ENCODE measurements at places on chromosomes 1 and 21.
A peak's percentile ranks its signal among the peaks of the same experiment; 100 is the strongest.

DNA sequence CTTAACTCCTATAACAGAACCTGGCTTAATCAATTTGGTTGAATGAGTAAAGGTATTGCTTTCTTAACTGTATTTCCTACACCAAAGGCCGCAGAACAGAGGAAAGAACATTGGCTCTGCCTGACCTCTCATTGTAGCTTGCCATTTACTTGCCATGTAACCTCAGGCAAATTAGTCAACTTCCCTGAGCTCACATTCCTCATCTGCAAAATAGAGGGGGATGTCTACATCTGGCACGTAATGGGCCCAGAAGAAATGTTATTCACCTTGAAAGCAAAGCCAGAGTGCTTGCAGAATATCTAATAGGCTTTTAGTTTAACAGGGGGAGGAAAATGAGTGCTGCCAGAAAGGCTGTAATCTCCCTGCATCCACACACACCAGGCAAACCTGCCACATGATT lies 44.3 kb downstream of the LAMC2 start:
- DNase-seq: no peak

- DNase-seq: no peak
Observed at GRCh38 chr1:158675563-158676323, 10.8 kb downstream of the SPTA1 start.

GRCh38 chr1:76583235-76583868 lies 283.9 kb upstream of the ST6GALNAC5 start:
- DNase-seq: no peak

DNA sequence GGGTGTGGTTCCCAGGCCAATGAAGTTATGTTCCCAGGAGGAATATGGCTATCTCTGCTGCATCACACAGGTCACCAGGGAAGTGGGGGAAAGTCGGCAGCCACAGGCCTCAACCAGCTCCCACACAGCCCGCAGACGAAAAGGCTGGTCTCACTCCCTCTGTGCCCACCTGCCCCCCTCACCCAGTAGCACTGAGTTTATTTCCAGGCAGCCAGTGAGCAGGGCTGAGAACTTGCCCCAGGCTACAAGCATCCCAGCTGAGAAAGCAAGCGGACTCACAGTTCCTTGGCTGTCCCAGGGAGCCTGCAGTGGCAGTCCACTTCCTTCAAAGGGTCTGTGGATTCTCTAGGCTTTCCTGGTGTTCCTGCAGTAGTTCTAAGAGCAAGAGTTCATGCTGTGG lies 68.9 kb downstream of the SLC5A9 start:
- no peak for DNase-seq

DNA sequence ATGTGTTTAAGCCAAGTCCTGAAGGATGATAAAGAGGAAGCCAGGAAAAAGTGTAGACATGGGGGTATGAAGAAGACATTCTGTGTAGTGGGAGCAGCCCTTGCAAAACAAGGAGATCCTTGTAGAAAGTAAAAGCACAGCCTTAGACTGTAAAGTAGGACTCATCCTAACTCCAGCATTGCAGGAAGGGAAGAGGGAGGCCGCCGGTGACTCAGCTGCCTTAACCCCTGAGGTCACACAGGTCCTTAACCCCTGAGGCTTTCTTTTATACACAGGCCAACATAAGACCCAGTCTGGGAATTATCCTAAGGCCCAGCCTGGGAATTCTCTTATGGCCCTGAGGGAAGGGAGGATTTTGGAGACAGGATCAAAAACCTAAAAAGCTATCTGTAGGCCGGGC lies 18.0 kb downstream of the PGM1 start:
- DNase-seq: no peak

DNA sequence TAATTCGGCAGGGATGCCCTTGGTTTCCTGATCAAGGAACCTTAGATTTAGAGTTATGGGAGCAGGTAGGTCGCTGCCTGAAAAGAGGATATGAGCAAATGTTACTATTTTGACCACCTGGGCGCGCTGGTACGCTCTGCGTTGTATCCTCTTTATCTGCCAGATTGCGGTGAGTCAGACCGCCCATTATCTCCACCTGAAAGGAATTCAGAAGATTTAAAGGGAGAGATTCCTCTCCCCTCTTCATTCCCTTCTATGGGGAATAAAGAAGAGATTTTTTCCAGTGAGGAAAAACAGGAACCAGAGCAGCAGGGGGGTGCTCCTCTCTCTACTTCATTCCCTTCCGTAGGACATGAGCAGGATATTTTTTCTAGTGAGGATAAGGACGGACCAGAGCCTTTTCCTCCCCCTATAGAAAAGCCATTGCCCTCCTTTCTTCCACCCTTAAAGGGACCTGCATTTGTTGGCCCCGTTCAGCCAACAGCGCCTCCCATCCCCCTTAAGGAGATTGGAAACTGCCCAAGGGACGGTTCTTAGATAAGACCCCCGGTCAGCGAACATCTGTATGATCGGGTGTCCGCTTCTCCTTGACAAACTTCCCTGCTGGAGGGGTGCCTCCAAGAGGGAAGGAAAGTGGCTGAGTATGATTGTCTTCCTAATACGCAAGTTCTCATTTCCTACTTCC lies 34.1 kb downstream of the CLCA1 start:
- DNase-seq: no peak

DNA sequence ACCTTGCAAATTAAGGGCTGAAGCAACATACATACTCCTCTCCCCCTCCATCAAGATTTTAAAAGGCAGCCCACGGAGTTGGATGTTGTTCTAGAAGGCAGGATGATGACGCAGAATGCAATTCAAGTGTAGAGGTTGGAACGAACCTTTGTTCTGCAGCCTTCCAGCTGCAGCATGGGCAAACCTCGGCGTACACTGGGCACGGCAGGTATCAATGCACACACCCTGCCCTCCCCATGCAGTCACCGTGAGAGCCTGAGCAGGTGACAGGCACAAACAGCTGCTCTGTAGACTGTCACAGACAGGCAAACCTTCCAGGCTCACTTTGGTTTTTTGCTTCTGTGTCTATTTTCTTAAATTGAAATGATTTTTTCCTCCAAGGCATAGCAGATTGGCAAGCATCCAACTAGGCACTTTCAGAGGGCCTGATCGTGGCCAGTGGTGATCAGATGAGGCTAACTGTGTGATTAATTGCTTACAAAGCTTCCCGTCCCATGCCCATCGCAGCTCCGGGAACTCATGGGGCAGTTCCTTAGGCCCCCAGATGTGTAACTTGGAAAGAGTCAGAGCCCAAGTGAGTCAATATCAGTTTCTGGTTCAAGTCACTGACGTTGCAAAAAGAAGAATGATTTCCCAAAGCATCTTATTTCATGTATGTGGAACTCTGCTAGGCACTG lies 82.3 kb downstream of the ITPKB start:
- peak; percentile 86 for DNase-seq

- DNase-seq: no peak
Observed at GRCh38 chr1:147851149-147851548, 51.4 kb upstream of the GJA8 start.

- DNase-seq: no peak
Observed at GRCh38 chr1:182340233-182341058, 51.1 kb downstream of the GLUL start.

DNA sequence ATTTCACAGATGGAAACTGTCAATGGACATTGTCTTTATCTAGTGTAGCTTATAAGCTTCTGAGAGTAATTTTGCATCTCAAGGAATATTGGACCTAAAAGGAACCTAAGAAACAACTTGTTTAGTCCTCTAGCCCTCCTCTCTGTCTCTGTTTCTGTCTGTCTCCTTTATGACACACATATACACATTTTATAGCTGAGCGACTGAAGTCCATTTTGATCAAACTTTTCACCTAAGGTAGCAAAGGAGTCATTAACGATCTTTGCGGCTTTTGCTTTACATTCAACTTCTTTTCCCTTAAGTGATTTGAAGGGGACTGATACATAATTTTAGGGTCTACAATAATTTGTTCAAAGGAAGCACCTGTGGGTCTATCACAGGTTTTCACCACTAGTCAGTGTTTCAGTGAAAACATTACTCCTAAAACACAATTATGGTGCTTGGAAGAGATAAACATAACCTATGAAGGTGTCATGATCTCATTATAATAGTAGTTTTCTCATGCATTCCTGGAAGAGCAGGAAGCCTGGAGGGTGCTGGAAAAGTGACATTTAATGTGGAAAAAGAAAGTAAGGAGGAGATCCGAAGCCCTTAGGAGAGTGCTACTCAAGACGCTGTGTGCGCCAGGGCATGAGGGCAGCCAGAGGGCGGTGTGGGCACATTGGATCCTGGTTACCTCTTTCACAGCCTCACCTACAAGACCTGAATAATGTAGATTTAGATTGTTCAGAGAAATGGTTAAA lies 248.6 kb downstream of the DNM3 start:
- DNase-seq: peak; percentile 69

DNA sequence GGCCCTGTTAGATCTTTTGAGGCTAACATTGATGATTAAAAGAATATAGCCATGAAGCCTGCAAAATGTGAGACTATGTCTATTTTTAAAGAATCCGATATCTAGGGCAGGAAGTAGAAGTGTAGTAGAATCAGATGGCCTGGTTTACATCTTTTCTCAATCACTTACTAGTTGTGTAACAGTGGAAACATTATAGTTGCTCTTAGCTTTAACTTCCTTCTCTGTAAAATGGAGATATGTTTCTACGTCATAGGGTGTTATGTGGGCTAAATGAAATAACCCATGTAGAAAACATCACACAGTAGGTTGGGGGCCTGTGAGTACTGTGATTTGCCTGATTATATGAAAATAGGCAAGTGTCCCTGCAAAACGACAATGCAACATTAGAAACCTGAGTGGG lies 4.4 kb upstream of the IGFN1 start:
- no peak for DNase-seq

- no peak for DNase-seq
Observed at GRCh38 chr1:208410409-208410808, 166.2 kb upstream of the PLXNA2 start.

DNA sequence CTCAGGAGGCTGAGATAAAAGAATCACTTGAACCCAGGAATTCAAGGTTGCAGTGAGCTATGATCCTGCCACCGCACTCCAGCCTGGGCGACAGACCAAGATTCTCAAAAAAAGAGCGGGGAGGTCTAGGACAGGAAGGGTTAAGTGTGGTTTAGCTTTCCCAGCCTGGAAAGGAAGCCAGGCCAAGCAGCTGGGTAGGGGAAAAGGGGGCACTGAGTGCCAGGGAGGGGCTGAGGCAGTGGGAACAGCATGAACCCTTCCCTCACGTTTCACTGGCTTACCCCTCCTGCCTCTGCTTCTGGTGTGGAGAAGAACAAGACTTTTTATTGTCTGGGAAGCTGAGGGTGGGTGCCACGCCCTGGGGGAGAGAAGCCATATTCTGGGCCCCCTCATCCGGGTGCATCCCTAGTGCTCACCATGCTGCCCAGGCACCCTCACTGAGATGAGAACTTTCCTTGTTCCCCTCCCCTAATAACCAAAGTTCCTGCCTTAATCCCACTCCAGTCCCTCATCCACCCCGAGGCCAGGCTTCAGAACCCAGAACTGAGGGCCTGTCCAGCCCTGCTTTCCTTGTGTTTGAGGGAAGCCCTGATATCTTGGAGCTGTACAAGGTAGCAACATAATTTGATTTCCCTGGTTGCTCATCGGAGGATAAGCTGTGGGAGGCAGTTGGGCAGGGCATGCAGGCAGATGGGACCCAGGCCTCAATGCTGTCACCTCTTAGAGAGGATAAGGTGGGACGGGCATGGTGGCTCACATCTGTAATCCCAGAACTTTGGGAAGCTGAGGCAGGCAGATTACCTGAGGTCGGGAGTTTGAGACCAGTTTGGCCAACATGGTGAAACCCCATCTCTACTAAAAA lies 2.0 kb upstream of the LMNA start:
- no peak for DNase-seq

GRCh38 chr1:52592637-52593323 lies 9.4 kb upstream of the GPX7 start:
- no peak for DNase-seq

- no peak for DNase-seq
Observed at GRCh38 chr1:37147906-37148305, 113.6 kb upstream of the GRIK3 start.

GRCh38 chr1:58699011-58699762 lies 675 bp downstream of the MYSM1 start:
- no peak for DNase-seq

GRCh38 chr1:208604295-208604694 lies 360.1 kb upstream of the PLXNA2 start:
- DNase-seq: no peak

DNA sequence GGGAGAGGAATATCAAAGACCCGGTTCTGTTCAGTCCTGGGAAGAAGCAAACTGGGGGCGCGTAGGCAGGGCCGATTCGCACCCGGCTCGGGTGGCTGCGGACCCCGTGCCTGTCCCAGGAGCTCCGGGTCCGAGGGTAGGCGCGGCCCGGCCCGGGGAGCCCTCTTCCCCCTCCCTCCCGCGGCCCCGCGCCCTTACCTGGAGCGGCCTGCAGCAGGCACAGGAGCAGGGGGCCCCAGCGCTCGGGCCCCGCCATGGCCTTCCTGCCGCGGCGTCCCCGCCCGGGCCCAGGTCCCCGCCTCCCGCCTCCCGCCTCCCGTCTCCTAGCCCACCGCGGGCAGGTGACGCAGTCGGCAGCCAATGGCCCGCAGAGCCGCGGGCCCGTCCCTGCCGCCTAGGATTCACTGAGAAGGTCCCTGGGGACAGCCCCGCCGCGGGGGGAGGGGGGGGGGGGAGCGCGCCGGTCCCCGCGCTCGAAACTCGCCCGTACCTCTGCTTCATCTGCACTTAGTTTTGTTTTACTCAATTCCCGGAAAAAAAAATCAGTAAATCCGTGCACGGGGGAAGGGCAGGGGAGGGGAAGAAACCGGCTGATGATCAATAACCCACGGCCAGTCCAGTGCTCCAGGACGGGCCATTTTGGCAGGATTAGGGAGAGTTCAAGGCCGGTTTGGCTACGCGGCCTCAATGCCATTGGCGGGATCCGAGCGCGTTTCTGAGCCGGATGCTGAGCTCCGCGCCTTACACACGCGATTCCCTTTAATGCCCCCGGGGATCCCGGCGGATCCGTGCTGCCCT lies at the start of gene IFNLR1:
Gene IFNLR1 (minus strand): TSS at position 297 of the 798 bp plus-strand sequence. CDS start 41 bp downstream, at position 256.
- DNase-seq: peak; percentile 63

GRCh38 chr1:68287241-68287640 lies 54.9 kb upstream of the WLS start:
- no peak for DNase-seq

DNA sequence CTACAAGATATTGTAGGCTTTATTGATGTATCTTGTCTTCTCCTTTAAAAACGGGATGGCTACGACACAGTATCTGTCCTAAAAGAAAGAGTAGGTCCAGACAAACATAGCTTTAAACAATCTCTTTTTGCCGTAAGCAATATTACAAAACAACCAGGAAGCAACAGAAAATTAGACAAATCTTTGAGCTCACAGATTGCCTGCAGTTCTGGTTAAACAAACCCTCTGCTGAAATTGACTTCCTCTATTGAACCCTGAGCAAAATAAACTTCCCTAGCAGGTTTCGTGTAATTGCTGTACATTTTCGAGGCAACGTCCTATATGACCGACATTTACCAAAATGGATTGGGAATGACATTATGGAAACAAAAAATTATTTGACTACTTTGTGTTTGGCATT lies 50.6 kb downstream of the CHML start:
- no peak for DNase-seq

All from CD8-positive, alpha-beta T cell (primary cell).